Activated CD4-positive, alpha-beta T cell treated with anti-CD3 and anti-CD28 coated beads, Interleukin-2, amount 10 ng/mL, durations not matched to agents 24 days and 14 days (primary cell): ENCODE measurements at places on chromosomes 3 and 15.

DNA sequence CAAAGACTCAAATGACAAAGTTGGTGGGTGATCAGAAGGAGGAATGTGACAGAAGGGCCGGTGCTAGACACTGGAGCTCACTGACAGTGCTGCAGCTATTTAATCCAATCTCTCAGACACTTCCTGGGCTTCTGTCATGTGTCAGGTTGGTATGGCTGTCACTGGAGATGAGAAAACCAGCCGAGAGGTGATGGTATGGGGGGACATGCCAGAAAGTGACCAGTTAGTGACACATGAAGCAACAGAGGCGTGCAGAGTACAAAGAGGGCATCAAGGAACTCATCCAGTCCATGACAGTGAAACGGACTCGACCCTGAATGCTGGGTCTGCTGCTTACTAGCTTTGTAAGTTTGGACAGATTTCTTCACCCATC lies 219.5 kb downstream of the CADPS start:
- no peak for DNase-seq

DNA sequence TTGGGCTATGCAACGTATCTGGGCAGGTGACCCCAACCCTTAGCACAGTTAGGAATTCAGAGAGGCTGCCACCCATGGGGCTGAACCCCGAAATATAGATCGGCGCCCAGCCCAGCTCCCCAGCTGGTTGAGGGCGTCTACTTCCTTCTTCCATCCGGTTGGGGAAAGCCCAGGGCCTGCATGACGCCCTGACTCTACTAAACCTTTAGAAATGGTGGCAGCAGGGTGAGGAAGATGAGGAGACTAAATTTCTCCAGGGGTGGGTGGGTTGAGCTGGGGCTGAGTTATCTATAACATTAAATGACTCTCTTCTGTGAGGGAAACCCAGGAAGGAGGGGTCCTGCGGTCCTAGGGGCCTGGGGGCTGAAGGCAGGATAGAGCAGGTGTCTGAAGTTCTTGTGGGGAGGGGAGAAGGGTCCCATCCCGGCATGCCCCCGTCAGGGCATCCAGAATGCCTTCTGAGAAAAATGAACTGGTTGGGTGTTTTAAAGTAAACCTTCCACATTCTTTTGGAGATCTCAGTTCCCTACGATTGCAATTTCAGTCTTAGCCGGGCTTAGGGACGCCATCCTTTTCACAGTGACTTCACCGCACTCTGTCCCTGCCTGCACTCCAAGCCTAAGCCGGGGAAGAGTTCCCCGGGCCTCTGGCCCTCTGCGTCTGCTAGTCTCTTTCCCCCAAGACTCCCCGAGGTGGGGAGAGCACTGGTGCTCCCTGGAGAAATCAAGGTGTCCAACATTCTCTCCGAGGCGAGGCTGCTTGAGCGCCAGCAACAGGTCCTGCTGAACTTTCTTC lies 28.5 kb downstream of the NR2F2 start:
- DNase-seq, result no peak

GRCh38 chr3:109155828-109156227 lies 19.3 kb downstream of the C3orf85 start:
- DNase-seq, result no peak

- no peak for DNase-seq
Measured at GRCh38 chr15:37733628-37734027, 200.8 kb upstream of the TMCO5A start.

DNA sequence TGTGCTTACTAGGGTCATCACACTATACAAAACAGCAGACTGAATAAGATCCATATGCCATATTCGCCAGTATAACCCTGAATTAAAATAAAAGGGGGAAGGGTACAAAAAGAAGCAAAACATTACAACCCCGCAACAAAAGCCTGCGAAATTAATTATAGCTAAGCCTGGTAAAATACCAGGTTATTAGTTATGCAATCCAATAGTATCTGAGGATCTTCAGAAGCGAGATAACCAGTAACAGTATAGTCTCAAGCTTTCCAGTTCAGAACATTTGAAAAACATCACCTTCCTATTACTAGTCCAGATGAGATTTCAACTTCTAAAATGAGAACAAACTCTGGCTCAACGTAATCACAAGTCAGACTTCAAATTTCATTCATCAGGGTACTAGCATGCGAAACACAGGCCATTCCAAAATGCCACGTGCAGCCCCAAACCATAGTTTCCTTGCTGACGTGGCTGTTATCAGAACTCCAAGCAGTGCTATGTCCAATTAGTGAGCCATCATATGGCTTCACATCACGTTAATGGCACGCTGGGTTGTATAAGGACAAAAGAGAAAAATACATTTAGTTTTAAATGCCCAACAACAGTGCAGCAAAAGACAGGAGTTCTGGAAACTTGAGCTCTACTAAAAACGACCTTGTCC lies 1.1 kb downstream of the SSR3 start:
- DNase-seq, result no peak

DNA sequence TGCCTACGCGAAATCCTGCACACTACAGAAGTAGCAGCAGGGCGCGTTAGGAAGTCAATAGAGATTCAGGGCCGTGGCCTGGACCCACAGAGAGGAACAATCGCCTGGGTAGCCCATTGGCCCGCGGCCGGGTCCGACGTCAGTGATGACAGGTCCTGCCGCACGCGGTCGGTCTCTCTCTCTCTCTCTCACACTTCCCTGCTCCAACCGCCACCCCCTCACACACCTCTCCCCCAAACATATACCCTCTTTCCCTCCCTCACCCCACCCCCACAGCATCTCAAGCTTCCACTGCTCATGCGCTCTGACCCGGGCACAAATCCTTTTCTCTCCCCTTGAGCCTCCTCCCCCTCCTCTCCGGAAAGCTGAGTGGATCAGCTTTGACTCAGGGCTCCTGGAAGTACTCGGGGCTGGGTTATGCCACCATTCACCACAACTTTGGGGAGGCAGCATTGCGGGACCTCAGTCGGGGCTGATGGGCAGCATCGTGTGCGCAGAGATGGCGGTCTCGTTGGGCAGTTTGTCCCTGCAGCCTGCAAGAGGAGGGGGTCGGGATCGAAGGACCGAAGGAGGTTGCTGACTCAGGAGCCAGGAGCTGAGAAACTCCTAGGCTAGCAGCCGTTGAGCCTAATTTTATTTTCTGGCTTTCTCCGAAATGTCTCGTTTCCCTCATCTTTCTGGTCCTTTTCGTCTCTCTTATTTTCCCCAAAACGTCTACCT lies 9.0 kb downstream of the ZIC4 start:
- DNase-seq, result no peak

GRCh38 chr15:83654379-83655236 lies 685 bp downstream of the ADAMTSL3 start:
- DNase-seq, result peak; percentile 37

DNA sequence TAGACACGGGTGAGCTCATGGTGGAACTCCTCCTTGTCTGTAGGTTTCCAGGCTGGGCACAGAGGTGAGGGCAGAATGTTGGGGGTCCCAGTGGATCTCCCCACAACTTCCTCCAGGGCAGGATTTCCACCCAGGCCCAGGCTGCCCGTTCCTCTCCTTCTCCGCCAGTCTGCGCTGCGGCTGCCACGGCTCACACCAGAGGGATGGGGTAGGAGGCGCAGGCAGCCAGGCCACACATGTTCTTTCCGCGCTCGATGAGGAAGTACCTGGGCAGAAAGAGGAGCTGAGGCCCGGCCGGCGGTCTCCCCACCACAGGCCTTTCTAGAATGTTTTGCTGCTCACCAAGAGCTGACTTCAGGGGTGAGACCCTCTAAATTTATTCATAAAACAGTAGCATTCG lies 22.9 kb downstream of the CTSH start:
- DNase-seq, result no peak

DNA sequence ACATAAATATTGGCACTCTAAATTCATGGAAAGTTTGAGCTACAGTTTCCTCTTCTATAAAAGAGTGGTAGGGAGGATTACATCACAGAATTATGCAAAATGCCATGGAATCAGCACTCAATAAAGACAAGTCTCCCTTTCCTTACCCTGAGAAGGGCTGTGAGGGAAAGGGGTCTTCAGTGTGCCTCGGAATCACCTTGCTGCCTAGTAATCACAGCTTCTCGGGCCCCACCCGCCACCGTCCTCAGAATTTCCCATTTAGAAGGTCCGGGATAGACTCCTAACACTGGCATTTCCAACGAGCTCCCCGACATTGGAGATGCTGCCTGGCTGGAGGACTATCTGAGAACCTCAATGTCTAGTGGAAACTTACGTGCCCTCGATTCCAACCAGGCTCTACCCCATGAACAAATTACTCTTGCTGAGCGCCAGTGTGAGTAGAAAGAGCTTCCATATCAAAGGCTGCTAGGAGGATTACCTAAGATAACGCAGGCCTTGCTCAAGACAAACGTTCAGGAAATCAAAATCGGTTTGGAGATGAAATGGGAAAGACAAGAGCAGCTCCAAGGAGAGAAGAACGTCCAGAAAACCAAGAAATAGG lies 92.1 kb upstream of the CHD2 start:
- DNase-seq, result peak; percentile 78

DNA sequence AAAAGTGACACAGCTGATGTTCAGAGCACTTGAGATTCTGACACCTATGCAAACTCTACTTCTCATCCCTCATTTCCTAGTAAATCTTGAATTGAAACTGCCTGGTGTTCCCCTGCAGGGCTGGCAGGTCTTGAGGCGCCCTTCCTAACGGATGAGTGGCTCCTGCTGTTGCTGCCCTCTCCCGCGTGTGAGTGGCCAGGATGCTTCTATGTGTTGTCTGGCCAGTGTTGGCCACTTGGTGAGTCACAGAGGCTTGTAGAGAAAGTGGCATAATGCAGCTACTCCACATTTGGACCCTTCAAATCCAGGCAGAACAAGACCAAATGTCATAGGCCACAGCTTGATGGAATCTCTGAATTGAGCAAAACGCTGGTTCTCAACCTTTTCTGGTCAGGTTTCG lies 63.6 kb downstream of the MOBP start:
- no peak for DNase-seq
